Stimulated activated CD4-positive, alpha-beta T cell treated with anti-CD3 and anti-CD28 coated beads, Interleukin-15, amount 100 ng/mL, for 1 hour (primary cell): ENCODE measurements at places on chromosomes 5 and 9.

- DNase-seq: no peak
These were observed 1.7 kb upstream of the PTGER4 start for GRCh38 chr5:40678026-40678425.

GRCh38 chr9:108094676-108094993 lies 605.1 kb upstream of the KLF4 start:
- DNase-seq: no peak

DNA sequence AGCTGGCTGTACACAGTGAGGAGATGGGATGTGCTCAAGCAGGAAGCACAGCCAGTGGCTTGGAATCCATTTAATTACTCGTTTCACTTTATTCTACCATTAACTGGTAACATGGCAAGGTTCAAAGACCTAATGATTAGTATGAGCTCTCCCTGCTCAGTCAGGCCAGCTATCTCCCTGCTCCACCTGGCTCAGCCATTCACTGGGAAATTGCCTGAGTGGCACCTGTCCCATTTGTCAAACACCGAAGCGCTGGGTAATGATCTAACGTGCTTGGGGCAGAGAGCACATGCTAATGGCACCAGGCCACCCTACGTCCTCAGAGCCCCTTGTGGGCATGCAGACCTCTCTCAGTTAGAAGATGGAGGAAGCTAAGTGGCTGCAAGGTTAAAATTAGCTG lies 162.2 kb downstream of the TTLL11 start:
- no peak for DNase-seq

DNA sequence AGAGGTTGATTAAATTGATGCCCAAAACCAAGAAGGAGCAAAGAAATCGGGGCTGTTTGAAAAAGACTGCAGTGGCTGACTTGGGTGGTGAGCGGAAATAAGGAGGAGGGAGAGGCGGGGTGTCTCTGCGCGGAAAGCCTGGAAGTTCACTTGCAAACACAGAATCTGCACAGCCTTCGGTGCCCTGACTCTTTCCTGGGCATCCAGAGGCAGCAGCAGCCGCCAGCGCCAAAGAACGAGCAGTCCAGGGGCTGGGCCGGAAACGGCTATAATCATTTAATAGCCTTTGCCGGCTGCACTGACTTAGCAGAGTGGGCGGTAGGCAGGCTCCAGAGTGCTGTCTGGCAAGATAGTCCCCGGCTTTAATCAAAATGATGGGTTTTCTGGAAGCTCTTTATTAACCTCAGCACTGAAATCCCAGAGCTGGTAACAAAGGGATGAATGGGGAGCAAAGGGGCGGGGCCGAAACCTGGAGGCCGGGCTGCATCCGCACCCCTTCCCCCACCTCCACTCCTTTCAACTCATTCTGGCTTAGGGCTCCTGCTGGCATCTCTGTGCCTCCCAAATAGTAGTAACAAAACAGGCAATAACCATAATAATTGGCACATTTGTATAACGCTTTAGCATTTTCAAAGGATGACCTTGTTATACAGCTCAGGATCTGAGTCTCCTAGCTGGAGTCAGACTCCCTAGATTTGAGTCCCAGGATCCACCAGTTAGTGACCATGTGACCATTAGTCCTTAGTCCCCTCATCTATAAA lies 35.7 kb downstream of the PCDHAC2 start:
- no peak for DNase-seq

GRCh38 chr9:127267793-127268525 lies 3.4 kb downstream of the GARNL3 start:
- DNase-seq: no peak

- DNase-seq: no peak
These were observed 42.1 kb upstream of the TAF11L2 start for GRCh38 chr5:17455942-17456341.

- no peak for DNase-seq
These were observed 68.7 kb downstream of the SEMA4D start for GRCh38 chr9:89428901-89429890.

DNA sequence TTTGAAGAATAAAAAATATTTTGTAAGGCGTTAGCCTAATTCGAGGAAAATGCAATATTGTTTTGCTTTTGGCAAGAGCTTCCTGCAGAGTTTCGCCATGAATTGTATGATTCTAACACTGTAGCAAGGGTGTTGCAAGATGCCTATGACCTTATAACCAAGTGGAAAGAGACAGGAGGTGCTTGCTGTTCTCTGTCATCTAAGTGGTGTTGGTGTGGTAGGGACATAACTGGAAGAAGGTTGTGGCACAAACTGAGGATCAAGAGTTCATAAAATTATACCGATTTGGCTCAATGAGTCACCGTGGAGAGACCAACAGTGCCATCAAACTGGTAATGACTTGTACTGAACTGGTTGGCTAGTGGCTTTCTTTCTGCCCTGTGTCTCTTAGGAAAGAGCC lies 6.3 kb downstream of the STC2 start:
- DNase-seq: no peak

DNA sequence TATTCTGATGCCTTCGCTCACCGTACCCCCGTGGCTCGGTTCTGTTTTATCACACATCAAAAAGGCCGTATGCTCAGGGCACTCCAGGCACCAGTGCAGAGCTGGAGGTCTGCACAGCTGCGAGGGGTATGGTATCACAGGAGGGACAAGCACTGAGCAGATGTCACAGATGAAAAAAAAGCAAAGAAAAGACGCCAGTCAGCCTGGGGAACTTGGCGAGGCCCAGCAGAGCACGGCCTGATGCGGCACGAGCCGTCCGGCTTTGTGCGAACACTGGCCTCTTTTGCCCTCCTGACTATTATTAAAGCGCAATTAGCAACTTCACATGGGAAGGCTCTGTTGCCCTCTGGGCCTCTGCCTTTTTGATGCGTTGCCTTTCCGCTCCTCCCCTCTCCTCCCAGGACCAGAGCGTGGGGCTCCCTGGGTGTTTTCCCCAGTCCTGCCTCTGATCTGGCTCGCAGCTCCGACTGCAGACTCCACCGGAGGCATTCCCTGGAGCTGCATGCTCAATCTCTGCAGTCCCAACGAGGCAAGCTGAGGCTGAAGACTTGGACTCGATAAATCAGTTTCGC lies 44.4 kb downstream of the AK8 start:
- DNase-seq: no peak

GRCh38 chr9:5587024-5587423 lies 41.9 kb upstream of the RIC1 start:
- DNase-seq: no peak

DNA sequence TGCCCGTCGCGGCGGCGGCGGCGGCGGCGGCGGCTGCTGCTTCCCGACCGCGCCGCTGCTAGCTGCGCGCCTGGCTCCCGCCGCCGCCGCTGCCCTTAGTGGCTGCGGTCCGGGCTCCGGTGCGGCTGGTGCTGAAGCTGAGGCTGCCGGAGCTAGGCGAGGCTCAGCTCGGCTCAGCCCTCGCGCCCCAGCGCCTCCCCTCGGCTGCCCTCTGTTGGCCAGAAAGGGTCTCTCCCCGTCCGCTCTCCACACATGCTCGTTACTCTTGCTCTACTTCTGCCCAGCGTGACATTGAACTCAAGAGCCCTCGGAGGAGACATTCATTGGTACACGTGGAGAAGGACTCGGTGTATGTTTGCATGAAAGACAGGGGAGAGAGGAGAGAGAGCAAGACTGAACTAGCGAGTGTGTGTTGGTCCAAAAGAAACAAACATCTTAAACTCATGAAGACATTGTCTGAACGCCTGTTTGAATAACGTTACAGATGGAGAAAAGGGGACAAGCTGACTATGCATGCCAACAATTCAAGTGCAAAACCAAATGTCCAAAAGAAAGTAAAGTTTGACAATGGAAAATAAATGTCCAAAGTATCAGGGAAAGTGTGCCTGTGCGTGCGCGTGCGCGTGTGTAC lies at the start of gene HCN1:
Gene HCN1 (minus strand): TSS at position 175 of the 631 bp plus-strand sequence.
- DNase-seq: peak; percentile 5

DNA sequence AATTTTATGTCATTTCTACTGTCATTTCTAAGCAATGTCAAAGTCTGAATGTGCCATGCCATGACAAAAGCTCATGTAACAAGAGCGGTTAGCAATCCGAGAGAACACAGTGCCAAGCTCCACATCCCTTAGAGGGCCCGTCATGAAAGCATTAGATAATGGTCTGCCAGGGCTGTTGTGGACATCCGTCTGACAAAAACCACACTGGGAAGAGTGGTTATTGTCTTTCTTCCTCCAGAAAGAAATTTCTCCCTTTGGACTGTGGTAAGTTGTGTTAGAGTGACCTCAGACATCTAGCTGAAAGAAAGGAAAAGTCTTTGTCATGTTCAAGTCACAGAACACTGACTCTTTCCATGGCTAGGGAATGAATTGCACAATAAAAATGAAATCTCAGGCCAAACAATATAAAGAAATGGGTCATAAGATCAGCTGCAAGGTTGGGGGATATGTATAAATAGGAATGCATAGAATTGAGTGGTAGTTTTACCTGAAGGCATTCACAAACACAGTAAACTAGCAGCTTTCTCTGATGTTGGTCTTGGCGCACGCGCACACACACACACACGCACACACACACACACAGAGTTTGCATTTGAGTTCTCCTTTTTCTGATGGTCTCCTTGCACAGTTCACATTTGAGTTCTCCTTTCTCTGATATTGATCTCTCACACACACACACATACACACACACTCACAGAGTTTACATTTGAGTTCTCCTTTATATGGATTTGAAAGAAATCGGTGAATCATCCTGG lies 5.3 kb downstream of the SLC1A3 start:
- no peak for DNase-seq

- no peak for DNase-seq
These were observed 297.9 kb downstream of the EFNA5 start for GRCh38 chr5:107372723-107373450.

- DNase-seq: no peak
These were observed 11.9 kb upstream of the OR13C8 start for GRCh38 chr9:104556830-104557634.

DNA sequence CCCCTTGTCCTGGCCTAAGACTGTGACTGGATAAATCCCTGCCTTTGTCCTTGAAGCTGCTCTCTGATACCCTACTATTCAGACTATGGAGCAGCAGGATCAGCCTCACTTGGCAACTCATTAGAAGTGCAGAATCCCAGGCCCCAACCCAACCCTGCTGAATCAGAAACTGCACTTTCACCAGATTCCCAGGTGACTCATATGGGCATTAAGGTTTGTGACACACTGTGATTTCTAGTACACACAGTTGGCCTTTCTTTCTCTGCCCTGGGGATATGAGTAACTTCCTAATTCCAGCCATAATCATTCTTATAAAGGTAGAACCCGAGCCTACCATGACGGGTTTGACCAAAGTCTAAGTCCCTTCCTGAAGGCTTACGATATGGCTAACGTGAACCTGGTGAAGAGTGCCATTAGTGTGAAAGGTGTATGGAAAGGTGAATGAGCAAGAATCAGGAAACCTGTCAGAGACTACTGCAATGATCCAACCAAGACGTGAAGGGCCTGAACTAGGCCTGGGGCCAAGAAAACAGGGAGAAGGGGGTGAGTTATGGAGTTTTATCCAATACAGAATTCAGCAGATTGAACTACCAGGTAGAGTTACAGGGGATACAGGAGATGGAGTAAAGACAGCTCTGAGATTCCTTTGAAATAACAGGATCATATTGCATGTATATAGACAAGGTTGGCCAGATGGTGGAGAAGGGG lies 533.0 kb downstream of the BNC2 start:
- no peak for DNase-seq

DNA sequence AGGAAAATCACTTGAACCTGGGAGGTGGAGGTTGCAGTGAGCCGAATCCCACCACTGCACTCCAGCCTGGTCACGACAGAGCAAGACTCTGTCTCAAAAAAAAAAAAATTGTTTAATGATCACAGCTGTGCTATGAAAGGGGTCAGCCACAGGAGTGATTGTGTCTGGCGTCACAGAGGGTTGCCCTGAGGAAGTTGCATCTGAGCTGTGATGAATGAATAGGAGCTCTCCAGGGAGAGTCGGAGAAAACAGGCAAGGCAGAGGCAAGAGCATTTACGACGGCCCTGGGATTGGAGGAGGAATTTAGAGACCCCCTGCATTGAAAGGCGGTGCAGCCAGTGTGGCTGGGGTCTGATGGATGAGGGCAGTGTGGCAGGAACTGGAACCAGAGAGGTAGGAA lies 25.1 kb downstream of the NAIF1 start:
- no peak for DNase-seq

- DNase-seq: no peak
These were observed 238.9 kb downstream of the NR3C1 start for GRCh38 chr5:143164557-143164956.

GRCh38 chr5:77424921-77425320 lies 67.2 kb downstream of the WDR41 start:
- DNase-seq: no peak

DNA sequence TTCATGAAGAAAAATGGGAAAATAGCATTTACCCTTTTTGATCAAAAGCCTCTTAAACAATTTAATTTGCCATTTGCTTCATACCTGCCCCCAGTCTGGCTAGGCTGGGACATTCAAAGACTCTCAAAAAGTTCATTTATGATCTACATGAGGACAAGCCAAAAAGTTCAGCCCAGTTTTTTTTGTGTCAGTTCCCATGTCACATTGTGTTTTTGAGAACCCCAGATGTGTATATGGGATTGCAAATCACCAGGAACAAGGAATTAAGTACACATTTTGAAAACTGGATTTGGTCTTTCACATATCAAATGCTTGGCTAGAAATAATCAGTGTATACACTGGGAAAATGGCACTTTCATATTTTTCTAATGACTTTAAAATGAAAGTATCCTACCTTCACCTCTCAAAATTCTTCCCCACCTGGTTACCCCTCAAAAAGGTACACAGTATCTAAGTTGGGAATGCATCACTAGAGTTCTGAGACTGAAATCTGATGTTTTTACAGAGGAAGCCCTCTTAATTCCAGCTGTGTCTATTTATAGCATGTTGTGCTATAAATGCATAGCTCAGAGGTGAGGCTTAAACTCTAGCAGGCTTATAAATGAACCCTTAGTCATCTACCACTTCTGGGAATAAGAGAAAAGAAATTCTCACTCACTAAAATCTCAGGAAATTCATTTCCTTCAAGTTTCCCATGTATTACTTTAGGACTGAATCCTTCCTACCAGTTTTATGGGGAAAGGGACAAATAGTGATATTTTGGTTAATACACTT lies 9.3 kb downstream of the STOM start:
- no peak for DNase-seq

GRCh38 chr5:35672995-35673394 lies 55.3 kb downstream of the SPEF2 start:
- DNase-seq: no peak

- DNase-seq: no peak
These were observed 130.1 kb upstream of the OSMR start for GRCh38 chr5:38715696-38716095.
